ENCODE measurements at places on chromosomes 16 and 17.

- DNase-seq = no peak
Observed at GRCh38 chr17:8621585-8621984, 8.9 kb downstream of the MYH10 start.

DNA sequence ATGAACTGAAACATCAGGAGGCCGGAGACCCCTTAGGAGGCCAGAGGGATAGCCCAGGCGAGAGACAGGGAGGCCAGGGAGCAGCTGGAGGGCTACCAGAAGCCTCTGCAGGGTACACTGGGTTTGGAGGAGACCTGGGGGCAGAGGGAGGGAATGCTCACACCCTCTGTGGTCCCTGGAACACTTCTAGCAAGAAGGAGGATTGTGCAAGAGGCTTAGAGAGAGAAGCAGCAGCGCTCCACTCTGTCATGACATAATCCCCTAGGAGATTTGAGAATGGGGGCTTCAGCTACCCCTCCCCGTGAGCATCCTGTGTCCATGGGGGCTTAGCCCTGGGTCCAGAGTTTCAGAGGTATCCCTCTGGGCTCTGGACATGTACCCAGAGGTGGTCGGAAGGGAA, 15.8 kb downstream of the GPR142 start:
- no peak for DNase-seq

- no peak for DNase-seq
Observed at GRCh38 chr16:77057161-77057774, 133.7 kb upstream of the MON1B start.

DNA sequence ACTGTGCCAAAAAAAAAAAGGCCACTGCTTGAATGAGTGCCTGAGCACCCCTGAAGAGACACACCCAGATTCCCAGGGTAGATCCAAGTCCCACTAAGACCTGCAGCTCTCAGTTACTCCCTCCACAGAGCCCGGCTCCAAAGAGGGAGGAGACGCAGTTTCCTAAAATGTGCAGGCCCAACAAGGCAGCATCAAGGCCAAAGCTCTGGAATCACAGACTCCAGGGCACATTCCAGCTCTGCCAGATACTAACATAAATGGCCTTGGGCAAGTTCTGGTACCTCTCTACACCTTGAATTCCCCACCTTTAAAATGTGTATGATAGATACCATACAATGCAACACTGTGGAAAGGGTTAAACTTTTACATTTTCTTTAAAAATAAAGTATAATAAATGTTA, 57.0 kb downstream of the GAS7 start:
- DNase-seq = no peak

DNA sequence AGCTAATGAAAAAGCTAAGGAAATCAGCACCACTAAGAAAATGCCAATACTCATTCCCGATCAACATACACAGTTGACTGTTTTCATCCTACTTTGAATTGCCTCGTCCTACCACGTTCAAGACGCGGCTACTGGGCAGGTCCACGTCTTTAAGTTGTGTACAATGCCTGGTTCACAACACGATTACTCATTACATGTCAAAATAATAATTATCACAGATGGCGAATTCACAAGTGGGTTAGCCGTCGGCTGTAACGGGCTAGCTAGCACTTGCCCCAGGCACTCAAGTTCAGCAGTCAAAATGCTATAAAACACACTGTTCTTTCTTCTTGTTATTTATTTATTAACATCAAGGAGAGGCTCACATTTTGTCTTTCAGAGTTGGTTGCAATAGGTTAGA, 124.2 kb downstream of the ZFHX3 start:
- no peak for DNase-seq

DNA sequence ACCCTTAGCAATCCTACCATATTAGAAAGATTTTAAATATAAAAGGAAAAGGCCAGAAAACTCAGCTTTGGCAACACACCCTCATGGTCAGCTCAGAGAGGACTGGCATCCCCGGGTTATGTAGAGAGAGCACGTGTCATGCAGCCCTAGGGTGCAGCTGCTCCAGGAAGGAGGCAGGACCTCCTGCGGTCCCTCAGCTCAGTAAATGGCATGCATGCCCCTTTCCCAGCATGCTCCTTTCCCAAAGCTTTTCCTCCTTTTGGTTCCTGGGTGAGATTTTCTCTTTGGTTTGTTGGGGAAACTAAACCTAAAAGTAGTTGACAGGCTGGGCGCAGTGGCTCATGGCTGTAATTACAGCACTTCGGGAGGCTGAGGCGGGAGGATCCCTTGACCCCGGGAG, 3.9 kb downstream of the GAN start:
- no peak for DNase-seq

DNA sequence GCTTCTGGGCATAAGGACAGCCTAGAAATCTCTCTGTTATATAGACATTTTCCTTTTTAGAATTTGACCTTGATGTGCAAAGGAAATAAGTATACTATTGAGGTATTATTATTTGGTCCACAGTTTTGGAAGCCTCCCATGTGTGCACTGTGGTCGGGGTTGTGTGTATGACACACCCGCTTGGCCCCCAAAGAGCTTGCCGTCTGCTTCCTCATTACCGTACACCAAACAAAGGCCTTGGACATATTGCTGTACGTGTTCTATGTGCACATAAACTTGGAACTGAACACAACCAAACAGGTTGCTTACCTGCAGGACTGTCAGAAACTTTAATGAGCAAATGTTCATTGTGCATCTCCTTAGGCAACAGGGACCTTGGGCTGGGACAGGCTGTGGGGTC, 38.2 kb downstream of the METRNL start:
- no peak for DNase-seq

- no peak for DNase-seq
Observed at GRCh38 chr17:70446446-70446845, 277.1 kb downstream of the KCNJ2 start.

DNA sequence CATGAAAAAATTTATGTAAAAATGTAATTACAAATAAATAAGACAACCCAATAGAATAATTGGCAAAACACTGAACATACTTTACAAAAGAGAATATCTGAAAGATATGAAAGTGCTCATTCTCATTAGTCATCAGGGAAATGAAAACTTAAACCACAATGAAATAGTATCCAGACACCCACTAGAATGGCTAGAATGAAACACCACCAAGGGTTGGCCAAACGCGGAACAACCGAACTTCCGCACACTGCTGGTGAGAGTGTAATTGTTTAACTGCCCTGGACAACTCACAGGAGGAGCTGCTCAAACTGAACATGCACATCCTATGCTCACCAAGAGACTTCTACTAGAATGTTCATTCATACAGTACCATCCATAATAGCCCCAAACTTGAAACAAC, 5.8 kb upstream of the ZDHHC7 start:
- no peak for DNase-seq

- no peak for DNase-seq
Observed at GRCh38 chr17:1188812-1189504, 9.2 kb upstream of the ABR start.

DNA sequence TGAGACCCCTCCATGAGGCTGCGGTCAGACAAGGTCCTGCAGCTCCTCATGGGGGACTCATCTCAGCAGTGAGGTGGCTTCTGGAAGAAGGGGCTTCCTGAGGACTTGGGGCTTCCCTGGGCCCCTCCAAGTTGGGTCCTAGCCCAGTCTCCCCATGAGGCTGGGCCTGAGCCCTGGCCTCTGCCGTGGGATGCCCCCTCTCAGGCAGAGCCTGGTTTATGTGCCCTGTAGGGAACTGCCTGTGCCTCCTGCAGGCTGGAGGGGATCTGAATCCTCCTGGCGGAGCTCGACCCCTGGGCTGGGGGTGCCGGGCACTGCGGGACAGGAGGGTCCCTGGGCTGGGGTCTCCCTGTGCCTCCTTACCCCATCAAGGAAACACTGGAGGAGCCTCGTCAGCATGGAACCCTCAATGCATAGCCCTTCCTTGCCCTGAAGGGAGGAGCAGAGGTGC, 45.8 kb downstream of the TNFRSF13B start:
- DNase-seq = no peak

GRCh38 chr16:24624102-24624501, 84.7 kb downstream of the RBBP6 start:
- no peak for DNase-seq

DNA sequence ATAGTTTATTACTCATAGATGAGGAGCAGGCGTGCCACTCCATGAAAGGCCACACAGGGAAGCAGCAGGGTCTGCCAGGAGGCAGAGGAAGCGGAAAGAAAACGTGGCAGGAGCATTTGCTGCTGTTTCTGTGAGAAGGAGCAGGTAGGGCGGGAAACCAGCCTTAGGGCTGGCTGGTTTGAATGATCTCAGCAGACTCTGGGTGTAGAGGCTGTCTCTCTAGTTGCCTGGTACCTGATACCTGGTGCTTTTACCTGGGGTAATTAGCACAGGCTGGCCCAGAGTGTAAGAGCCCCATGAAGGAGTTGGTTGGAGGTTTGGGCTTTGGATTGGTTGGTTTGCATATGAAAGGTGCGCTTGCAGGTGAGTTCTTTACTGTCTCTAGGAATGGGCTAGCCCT, 205.0 kb upstream of the CACNG3 start:
- DNase-seq = no peak

- no peak for DNase-seq
Observed at GRCh38 chr17:20997711-20998570, 44.9 kb downstream of the USP22 start.

DNA sequence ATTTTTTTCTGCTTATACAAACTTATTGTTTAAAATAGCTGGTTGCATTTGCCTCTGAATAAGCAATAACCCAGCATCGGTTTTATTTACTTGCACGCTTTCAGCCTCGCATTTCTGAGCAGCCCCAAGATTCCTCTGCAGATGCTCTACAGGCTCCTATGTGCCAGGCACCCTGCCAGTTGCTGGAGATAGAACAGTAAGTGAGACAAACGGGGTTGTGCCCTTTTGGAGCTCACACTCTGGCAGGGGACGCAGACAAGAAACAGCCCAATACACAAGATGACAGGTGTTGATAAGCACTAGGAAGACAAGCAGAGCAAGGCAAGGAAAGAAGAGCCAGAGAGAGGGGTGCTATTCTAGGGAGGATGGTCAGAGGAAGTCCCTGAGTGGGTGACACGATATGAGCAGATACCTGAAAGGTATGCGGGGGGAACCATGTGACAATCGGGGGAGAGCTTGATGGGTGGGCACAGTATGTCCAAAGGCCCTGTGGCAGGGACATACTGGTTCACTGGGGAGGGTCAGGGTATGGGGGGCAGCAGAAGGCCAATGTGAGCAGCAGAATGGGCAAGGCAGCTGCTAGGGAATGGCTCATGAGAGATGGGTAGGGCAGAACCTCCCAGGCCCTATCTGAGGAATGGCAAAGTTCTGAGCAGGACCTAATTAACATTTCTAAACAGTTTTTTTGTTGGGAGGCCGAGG, 18.7 kb upstream of the ADORA2B start:
- no peak for DNase-seq

- no peak for DNase-seq
Observed at GRCh38 chr16:1902547-1903219, 15.5 kb downstream of the HS3ST6 start.

GRCh38 chr17:34765291-34765690, 185.9 kb downstream of the TMEM132E start:
- no peak for DNase-seq

DNA sequence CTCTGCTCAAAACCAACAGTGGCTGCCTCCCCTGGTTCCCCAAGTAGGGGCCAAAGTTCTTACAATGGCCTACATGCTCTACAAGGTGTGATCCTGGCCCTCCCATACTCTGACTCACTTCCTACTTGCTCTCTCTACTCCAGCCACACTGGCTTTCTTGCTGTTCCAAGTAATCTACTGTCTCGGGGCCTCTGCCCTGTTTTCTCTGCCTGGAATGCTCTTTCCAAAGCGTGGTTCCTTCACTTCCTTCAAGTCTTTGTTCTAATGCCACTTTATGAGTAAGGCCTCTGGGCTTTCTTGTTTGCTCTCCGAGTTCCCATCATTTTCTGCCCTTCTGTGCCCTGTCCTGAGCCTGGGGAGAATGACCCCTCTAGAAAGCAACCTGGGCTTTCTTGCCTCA, 4.1 kb upstream of the CDH3 start:
- no peak for DNase-seq

- DNase-seq = no peak
Observed at GRCh38 chr17:58556833-58557250, 42.4 kb upstream of the MTMR4 start.

DNA sequence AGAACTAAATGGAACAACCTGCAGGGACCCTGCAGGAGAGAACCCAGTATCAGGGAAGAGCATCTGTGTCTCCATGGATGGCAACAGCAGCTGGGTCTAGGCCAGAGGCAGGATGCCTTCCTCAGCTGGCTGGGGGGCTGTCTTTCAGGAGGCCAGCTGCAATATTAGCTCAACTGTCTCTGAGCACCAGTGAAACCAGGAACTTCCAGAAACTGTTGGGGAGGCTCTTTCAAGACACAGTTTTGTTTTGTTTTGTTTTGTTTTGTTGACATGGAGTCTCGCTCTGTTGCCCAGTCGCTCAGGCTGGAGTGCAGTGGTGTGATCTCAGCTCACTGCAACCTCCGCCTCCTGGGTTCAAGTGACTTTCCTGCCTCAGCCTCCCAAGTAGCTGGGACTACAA, 7.6 kb downstream of the GPR142 start:
- DNase-seq = no peak

DNA sequence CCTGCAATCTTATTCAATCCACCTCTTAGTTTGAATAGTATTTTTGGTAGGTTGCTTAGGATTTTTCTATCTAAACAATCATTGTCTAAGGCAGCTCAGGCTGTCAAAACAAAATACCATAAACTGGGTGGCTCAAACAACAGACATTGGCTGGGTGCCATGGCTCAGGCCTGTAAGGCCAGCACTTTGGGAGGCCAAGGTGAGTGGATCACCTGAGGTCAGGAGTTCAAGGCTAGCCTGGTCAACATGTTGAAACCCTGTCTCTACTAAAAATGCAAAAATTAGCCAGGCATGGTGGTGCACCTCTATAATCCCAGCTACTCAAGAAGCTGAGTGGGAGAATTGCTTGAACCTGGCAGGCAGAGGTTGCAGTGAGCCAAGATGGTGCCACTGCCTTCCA, 126.7 kb downstream of the CYLD start:
- DNase-seq = no peak

- DNase-seq = no peak
Observed at GRCh38 chr16:26505496-26505895, 561.2 kb upstream of the C16orf82 start.

DNA sequence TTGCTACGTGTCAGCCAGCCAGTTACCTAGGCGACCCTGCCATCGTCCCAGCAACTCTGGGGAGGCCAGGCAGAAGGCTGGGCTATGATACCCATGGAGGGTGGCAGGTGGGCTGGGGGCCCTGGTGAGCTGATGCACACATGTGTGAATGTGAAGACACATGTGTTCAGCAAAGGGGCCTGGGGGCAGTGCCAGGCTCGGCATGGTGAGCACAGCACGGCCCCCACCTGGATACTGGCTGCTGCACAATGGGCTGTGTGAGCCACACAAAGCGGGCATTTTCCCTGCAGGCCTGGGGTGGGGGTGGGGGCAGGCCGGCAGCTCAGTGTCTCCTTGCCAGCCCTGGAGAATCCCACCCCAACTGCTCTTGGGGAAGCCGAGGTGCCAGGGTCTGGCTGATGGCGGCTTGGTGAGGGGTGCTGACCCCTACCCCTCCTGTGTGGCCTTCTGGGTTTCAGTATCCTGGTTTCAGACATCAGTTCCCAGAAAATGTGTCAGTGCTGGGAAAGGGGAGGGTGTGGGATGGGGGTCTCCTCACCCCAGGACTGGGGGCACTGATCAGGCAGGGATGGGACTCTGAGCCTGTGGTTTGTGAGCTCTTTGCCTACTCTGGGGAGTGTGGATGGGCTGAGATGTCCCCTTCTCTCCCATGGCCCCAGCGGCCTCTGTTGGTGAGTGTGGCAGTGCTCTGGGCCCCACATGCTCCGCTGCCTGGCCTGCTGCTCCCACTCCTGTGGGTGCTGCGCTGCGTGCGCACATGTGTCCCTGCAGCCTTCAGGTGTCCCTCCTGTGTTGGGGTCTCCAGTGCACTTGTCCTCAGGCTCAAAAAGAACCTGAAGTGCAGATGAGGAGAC, 5.1 kb downstream of the LLGL1 start:
- DNase-seq = no peak
